ENCODE measurements at places on chromosomes 3 and 15. TPM values are rescaled to one million over a fixed set of nuclear protein-coding genes. Genes with fewer than 3 reads are reported as not detected.

Gene SLC2A2
- 0.05 TPM for polyA plus RNA-seq

DNA sequence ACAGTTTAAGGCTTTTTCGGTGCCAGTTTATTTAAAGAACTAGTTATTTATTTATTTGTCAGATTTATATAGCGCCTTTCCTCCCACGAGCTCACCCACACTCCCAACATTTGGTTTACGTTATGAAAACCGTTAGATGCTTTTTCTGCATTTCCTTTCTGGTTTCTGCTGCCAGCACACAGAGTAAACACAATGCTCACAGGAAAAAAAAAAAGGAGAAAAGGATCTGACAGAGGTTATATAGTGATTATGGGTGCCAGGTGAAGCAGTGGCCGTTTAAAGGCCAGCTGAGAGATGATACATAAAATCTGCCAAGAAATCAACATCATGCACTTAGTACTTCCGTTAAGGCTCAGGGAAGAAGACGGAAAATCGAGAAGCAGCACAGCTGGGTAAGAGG, 37.9 kb downstream of the ETV5 start:
- no peak for DNase-seq

DNA sequence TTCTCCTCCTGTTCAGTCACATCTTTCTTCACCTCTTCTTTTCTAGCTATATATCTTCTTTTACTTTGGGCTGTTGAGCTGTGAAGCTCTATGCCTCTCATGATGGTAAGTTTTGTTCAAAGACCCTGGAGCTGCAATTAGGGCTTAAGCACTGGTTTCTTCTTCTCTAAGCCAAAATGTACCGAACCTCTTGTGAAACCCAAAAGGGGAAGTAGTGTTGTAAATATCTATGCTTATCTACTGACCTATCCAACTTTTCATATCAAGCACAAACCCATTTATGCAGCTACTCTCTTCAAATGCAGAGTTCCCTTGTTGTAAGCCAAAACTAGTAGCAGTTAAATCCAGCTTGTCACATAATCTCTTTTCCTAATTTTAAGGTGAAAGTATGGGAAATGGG, 123.6 kb upstream of the CD96 start:
- DNase-seq, result no peak

GRCh38 chr3:1190569-1190968, 97.7 kb downstream of the CNTN6 start:
- no peak for DNase-seq

DNA sequence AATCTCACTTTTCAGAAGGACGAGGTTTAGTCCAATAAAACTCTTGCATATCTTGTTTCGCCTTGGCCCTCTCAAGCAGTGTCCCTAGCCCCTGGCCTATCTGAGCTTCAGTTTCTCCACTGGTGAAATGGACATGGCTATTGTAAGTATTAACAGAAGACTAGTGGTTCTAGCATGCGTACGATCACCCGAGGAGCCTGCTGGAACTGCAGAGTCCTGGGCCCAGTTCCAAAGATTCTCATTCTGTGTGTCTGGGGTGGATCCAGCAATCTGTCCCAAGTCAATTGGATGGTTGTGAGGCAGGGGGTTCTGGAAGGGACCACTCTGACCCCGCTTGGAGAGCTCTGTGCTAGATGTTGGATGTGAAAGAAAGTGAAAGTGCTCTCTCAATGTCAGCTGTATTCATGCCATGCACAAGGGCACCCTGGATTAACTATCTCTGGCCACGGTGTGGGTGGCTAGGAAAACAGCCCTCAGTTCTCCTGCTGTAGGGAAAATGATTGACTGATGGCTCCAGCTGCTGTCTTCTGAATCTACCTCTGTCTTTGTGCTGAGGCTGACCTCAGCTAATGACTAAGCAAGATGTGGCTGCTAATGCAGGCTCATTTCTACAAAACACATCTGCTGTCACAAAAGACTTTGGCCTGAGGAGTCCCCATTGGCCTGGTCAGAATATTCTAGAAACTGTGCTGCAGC, 1.9 kb upstream of the PLA1A start:
- DNase-seq, result no peak

DNA sequence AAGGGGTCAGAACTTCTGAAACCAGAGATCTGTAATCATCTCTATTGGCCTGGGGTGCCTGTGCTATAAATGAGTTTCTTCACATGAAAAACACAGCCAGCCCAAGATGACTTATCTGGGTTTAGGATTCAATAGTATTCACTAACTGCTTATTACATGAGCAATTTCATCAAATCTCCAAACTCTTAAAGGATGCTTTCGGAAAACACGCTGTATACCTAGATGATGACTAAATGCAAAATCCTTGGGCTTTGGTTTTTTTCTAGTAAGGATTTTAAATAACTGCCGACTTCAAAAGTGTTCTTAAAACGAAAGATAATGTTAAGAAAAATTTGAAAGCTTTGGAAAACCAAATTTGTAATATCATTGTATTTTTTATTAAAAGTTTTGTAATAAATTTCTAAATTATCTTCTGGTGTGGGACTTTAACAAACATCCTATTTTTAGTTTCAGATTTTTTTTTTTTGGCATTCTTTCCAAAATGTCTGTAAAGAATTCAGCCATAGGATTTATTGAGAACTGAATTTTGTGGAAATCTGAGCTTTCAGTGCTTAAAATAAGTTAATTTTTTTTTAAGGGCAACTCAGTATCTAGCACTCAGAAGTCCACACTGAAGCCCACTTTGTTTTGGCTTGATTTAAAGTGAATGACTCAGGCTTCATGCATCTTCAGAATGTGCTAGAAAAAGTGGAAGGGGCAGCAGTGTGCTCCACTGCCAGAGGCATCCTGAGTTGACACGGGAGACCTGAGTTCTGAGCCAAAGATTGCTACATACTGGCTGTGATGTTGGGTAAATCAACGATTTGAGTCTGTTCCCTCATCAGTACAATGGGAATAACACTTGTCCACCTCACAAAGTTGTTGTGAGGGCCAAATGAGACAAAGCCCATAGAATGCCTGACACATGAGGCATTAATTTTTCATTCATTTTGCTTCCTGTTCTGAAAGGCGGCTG, 18.7 kb downstream of the TMEM43 start:
- DNase-seq, result no peak
